ENCODE measurements at places on chromosomes 11 and 22.

DNA sequence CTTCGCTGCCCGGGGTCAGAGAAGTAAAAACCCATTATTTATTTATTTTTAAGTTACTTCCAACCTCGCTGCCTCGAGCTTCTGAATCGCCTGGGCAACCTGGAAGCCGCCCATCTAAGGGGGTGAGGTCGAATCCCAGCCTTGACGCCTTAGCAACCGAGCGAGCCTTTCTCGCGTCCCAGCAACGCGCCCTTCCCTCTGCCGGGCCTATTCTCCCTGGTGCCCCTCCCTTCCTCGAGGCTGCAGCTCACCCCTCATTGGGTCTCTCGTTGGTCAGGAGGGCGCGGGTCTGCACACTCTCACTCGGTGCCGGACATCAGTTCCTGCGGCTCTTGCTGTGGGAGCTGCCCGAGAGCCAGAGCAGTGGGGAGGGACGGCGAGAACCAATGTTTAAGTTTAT, at the start of gene CCDC81:
CCDC81 (plus strand) TSS at position 302 of the 400 bp plus-strand sequence. CDS start 277 bp downstream, outside the sequence.
- DNase-seq, result peak; percentile 10

DNA sequence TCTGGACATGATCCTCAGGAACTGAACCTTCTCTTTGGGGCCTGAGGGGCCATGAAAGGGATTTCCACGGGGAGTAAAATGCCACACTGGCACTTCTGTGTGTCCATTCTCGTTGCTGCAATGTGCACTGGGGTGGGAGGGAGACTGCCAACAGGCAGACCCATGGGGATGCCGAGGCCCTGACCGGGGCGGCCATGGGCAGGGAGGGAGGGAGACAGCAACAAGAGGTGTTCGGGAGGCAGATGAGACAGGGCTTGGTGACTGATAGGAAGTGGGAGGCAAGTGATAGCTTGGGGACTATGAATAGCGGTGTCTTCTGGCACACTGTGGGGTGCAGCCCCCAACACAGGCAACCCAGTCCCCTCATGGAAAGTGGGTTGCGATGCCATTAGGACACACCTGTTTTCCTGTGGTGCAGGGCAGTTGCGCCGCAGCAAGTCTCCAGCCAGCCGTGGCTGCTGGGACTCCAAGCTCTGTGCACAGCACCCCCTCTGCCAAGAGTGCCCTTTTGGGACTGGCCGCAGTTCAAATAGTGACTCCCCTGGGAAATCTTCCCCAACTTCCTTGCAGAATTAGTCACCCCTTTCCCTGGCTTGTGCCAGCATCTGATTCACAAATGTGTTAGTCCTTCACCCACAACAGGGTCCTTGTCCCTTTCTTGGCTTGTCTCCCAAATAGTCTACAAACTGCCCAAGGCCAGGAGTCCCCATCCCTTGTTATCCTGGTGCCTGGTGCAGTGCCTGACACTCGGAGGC, 88.8 kb downstream of the CHST1 start:
- DNase-seq, result no peak

DNA sequence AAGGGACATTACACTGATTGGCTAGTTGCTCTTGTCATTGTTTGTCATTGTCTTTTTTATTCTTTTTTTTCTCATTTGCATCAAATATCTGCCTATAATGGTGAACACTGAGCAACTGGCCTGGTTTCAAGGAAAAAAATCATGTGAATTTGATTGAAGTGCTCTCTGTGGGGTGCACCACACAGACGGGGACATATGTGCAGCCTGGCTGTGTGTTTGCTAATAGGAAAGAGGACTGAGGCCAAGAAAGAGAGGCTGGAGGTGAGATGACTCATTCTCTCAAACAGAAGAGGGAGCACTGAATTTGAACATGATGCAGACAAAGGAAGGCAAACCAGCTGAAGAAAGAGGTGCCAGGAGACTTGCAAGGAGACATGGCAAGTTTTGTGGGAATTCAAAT, 684.9 kb upstream of the CCDC90B start:
- no peak for DNase-seq

- DNase-seq, result no peak
These were observed 14.9 kb downstream of the DSCAML1 start for GRCh38 chr11:117782101-117782500.

DNA sequence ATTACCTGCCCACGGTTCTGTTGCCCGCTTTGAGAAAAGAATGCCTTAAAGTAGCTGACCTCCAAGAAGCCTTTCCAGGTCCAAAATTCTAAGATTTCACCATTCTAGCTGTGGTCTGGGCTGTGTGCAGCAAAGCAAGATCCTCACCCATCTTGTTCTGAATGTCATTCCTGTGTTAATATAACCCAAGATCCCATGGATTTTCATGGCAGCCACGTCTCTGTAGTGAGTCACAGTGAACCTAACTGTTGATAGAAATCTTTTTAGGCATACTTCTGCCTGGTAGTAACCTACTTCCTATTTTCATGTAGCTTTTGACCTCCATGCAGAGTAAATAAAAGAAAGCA, 210.0 kb downstream of the NAV2 start:
- DNase-seq, result no peak

DNA sequence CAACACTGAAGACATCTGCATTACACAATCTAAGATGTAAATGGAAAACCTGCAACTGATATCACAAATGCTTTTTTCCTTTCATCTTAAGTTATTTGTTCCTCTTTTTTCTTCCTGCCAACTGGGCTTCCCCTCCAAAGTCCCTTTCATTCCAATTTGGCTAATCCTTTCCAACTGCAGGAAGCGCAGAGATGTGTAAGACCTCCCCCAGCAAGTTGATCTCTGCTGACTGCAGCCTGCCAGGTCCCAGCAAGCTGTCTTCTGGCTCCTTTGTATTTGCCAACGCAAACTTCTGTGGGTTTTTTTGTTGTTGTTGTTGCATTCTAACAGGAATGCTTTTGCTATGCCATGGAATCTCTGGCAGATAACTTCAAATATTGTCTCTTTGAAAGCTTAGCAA, 38.5 kb upstream of the LRRC4C start:
- no peak for DNase-seq

All from AG08395 (cell line).